HepG2 (cell line): ENCODE measurements at places on chromosomes 6 and 20.

- no peak for DNase-seq
Observed at GRCh38 chr20:36633285-36633772, 12.7 kb downstream of the SLA2 start.

DNA sequence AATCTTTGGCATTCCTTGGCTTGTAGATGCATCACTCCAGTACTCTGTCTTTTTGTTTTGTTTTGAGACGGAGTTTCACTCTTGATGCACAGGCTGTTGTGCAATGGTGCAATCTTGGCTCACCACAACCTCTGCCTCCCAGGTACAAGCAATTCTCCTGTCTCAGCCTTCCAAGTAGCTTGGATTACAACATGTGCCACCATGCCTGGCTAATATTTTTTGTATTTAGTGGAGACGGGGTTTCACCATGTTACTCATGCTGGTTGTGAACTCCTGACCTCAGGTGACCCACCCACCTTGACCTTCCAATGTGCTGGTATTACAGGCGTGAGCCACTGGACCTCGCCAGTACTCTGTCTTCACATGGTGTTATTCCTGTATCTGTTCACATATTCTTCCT, 35.8 kb upstream of the LGSN start:
- no peak for DNase-seq

DNA sequence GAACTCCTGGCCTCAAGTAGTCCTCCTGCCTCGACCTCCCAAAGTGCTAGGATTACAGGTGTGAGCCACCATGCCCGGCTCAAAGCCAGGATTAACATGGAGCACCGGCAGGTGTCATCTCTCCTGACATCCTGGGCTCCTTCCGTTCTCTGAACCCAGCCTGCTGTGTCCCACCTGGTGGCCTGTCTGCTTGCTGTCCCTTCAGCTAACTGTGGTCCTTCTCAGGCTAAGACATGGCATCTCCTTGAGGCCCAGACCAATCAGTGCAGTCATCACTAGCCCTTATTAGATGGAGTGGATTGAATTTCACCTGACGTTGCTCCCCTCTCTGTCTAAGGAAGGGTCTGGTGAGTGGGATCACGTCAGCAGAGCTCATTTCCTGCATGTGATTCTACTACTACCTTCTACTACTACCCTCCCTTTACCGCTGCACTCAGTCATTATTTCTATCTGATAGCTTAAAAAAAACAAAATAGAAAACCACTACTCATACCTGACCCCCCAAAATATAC, 28.0 kb upstream of the SYNJ2 start:
- peak; percentile 39 for DNase-seq

DNA sequence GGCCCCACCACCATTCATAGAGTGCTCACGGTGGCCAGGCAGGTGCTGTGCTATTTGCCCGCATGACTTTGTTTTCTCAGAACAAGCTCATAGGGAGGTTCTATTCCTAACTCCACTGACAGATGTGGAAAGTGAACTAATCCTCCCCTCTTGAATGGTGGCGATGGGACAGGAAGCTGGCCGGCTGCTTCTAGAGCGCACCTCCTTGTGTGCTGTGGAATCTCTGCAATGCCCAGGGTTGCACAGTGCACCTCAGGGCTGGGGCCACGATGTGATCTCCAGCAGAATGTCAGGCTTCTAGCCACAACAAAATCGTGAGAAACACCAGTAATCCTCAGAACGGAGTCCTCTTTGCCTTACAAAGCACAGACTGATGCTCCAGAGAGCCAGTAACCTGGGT, 53.8 kb upstream of the SLC22A23 start:
- no peak for DNase-seq

- DNase-seq, result no peak
Observed at GRCh38 chr6:12232339-12232738, 57.8 kb upstream of the EDN1 start.
